ENCODE measurements at places on chromosomes 13 and 19. TPM values are rescaled to one million over a fixed set of nuclear protein-coding genes. Genes with fewer than 3 reads are reported as not detected.

MYO16 gene
- total RNA-seq, result not detected

EMP3 gene
- 421 TPM for total RNA-seq

RASGRP4 gene
- total RNA-seq, result not detected

SIGLEC11 gene
- total RNA-seq, result not detected

BIVM gene
- 12.3 TPM for total RNA-seq

GSX1 gene
- not detected for total RNA-seq

ZNF443 gene
- total RNA-seq, result 2.9 TPM

SUPT20H gene
- total RNA-seq, result 21.4 TPM

FUT6 gene
- total RNA-seq, result not detected

TMEM238 gene
- total RNA-seq, result not detected

CYP4F3 gene
- not detected for total RNA-seq

MEIOSIN gene
- total RNA-seq, result not detected

SRRM5 gene
- total RNA-seq, result not detected

JSRP1 gene
- not detected for total RNA-seq

SOX1 gene
- total RNA-seq, result not detected

CYSLTR2 gene
- not detected for total RNA-seq

CD209 gene
- total RNA-seq, result not detected

TMPRSS9 gene
- total RNA-seq, result not detected

Data from smooth muscle cell of the coronary artery (primary cell).